HFF-Myc (cell line): ENCODE measurements at places on chromosomes 13 and 19.
A peak's percentile ranks its signal among the peaks of the same experiment; 100 is the strongest.

- no peak for DNase-seq
These were observed 983 bp downstream of the ITM2B start for GRCh38 chr13:48233889-48234488.

DNA sequence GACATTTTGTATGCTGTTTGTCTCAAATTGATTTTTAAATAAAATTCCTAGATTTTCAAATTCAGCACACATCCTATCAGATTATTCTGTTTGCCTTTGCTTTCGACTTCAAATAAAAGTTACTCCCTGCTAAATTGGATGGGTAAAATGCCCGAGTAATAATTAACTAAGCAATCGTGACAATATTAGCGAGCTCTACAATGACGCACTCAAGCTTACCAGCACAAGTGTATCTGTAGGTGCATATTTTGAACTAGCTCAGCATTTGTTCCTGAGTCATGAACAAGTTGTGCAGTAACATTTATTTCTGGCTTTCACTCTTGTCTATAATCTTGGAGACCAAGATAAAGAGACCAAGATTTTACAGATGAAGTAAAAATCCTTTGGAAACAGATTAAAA lies 113.4 kb downstream of the UBL3 start:
- DNase-seq, result no peak

GRCh38 chr13:54449922-54450321 lies 1421.3 kb downstream of the OLFM4 start:
- DNase-seq, result no peak

DNA sequence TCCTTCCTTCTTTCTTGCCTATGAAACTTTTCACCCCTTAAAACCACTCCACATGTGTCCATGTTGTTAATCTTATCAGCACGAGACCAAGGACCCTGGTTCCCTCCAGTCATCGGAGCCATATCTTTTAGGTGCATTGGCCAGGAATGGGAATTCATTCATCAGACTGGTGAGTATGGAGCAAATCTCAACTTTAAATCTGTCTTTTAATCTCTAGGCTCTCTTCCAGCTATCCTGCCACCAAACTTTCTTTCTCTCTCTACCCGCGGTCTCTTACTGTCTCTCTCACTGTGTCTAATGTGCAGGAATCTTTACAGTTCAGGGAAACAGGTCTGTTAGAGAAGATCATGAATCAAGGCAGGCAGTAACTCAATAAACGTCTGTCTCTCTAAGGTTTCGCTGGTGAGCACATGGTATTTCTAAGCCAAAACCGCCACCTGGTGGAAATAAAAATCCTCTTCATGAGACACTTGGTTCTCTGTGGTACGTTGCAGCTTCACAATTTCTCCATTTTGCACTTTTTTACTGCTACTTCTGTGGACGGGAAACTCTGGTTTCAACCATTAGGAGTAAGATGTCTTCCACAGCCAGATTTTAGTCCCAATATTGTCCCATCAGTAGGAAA lies 16.1 kb downstream of the LGALS16 start:
- peak; percentile 19 for DNase-seq

DNA sequence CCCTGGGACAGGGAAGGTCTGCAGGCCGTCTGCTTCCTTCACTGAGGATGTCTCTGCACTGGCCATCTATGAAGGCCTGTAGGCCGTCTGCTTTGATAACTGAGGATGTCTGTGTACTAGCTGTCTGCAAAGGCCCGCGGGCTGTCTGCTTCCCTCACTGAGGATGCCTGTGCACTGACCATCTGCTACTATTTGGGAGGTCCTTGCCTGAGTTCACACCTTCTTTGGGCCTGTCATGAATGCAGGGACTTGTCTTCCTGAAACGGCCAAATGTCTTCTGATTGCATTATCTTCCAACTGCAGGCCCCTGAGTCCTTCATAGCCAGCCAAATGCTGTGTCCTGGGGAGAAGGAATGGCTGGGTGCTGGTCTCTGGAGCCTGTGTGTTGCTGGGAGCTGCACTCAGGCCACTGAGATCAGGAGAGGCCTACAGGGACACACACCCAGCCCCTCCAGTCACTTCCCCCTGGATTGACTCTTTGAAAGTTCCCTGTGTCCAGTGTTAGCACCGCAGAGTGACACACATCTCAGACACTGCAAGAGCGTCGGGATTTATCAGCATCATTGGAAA lies 72.9 kb downstream of the TEX29 start:
- DNase-seq, result no peak

GRCh38 chr19:44777715-44778347 lies at the start of gene CBLC:
CBLC (plus strand) TSS chr19:44777890; CDS start chr19:44777932, 42 bp downstream.
- no peak for DNase-seq

DNA sequence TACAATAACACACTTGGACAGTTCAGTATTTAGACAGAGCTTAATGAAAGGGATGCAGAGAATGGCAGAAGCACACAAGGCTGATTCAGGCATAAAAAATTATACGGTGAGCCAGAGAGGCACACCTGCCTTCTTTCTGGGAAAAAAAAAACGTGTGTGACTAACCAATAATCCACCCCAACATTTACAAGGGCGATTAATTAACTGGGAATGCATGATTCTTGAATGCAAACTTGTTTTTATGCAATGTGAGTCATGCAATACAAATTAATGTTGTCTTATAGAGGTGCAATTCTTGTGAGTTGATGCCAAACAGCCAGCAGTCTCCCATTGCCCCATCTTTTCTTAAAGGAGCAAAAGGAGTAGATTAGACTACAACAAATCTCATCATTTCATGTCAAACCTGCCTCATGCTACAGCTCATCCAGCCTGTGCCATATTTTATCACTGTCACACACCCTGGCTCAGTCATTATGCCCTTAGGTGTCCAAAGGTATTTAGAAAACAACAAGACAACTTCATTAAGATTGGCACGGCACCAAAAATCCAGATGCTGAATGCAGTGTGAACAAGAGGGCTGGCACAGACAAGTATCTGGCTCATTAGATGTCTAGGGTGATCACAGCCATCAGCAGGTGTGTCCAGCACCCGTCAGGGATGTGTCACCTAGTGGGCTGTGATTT lies 721.1 kb downstream of the EFNB2 start:
- DNase-seq, result no peak

- no peak for DNase-seq
These were observed 30.9 kb upstream of the SERP2 start for GRCh38 chr13:44342741-44343140.

DNA sequence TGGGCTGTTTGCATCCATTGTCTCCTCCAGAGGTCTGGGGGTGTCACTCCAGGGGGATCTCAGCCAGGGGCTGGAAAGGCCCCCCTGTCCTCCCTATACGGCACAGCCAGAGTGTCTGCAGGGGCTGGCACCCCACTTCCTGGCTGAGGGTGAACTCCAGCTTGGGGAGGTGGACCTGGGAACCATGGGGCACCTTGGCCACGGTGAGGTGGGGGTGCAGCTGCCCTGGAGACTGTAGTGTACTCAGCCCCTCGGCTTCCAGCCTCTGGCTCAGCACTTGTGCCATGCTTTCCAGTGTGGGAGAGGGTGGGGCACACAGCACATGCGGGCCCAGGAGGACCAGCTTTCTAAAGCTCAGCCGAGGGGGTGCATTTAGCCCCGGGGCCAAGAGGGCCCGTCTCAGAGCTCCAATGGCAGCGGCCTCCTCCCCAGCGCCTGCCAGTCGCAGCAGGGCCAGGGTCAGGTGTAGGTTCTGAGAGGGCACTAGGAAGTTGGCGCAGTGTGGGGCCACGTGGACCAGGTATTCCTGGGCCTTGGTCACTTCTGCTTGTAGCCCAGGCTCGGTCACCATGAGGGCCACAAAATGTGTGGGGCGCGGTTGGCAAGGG lies 1.4 kb downstream of the LENG9 start:
- DNase-seq, result no peak

DNA sequence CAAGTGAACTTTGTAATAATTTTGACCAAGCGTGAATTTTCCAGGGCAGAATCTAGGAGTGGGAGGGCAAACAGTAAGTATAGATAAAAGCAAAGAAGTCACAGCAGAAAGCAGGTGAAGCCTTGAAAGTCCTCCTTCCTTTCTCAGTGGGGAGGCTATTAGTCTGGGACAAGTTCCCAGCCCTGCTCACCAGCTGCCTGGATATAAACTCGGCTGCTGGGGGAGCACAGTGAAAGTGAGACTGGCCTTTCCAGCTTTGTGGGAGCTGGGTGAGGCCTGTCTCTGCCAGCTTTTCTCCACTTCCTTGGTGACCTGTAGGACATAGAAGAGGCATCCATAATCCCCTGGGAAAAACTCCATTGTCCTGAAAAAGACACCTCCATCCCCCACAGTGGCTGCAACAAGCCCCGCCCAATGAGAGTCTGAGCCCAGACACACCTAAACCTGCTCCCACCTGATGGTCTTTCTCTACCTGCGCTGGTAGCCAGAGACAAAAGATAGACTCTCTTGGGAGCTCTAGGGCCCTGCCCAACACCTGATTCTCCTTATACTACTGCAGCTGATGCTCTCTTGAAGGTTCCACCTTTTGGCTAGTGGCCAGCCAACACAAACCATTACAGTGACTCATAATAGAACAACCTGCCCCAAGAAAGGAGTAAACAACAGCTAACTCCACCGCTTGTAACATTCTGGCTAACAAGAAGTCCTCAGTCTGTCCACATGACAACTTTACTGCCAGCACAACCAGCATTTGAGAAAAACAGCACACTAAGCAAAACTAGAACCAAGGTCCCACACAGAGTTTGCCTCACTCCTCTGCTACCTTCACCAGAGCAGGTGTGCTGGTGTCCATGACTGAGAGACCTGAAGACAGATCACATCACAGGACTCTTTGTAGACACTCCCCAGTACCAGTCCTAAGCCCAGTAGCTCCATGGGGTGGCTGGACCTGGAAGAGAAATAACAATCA lies 252.2 kb upstream of the SLITRK6 start:
- no peak for DNase-seq

DNA sequence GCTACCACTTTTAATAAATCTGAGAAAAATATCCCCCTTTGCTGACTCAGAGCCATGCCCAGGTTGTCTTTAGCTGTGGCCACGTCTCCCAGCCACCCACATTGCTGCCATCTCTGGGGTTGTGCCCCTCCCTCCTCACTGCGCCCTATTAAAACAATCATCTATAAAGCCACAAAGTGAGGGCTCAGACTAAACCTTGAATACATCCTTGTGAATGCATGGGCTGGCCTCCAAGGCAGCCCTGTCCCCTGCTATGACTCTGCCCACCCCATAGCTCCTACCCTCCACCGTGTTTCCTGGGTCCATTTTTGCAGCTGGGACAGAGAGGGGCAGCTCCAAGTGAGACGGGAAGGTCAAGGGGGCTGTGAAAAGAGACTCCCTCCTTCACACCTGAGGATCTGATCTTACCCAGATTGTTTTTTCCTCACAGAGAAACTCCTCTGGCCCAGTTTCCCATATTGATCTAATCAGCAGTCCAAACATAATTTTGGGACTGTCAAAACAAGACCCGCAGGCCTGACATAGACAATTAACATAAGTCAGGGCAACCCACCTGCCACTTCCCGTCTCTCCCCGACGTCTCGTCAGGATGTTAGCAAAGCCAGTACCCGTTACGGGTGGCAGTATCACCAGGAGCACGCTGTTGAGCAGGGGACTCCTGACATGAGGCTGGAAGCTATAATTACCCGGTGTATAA lies 199.0 kb downstream of the KATNAL1 start:
- DNase-seq, result no peak

GRCh38 chr13:28620011-28620830 lies 38.7 kb upstream of the POMP start:
- no peak for DNase-seq

GRCh38 chr13:112733112-112733511 lies 43.3 kb downstream of the ATP11A start:
- no peak for DNase-seq

DNA sequence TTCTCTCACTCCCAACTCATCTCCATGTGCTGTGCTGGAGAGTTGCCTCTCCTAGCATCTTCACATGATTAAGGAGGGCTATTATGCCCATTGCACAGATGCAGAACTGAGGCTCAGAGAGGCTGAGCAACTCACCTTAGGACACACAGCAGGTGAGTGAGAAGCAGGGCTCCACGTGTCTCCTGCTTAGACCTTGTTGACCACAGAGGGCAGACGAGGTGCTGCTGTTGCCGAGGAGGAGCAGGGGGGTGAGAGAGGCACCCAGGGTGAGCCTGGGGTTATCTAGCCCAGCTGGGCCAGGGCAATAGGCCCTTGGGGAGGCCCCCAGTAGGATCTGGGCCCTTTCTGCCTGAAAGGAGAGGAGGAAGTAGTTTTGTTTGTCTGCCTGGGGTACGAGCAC lies 2.4 kb upstream of the HSH2D start:
- no peak for DNase-seq

- DNase-seq, result no peak
These were observed 960 bp upstream of the GSX1 start for GRCh38 chr13:27791146-27791900.

DNA sequence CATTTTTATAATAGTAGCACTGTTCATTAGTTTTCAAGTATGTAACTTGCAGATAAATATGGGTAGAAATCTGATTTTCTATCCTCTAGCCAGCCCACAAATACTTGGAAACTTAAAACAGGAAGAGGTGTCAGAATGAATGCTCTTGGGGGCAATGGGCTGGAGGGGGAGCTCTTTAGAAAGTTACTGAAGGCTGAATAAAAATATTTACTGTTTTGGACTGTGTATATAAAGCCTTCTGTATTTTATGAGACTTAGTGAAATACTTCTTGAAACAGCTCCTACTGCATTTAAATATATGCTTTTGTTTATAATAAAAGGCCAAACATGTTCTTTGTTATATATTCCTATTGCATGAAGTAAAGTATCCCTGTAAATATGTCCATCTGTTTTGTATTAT lies 138.8 kb downstream of the RGCC start:
- no peak for DNase-seq

DNA sequence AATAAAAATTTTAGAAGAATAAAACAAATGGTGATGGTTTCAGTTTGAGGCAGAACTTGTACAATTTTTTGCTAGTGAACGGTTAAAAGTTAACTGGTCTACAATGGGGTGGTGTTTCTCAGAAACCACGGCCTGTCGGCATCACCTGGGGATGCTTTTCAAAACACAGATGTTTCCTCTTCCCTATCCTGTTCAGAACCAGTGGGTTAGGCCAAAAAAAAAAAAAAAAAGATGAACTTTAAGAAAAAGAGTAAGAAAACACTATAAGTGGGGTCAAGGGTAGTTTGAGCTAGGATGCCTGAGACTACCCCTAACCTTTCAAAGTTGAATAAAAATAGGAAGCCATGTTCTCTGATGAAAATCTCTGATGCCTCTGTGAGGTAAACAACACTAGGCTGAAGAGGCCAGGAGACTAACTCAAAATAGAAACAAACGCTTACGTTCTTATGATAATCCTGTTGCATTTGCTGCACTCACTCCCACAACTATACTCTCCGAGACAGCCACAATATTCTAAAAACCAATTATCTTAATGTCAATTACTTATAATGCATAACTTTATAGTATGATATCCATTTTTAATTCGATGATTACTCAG lies 3.3 kb downstream of the MTIF3 start:
- DNase-seq, result no peak

- no peak for DNase-seq
These were observed 325.9 kb downstream of the NDFIP2 start for GRCh38 chr13:79806821-79807220.

- no peak for DNase-seq
These were observed 368.4 kb upstream of the MIR17HG start for GRCh38 chr13:90979059-90979458.
